Activated CD8-positive, alpha-beta T cell treated with anti-CD3 and anti-CD28 coated beads for 36 hours (primary cell): ENCODE measurements at places on chromosomes 13 and 19.

GRCh38 chr13:94239135-94239534, 240.3 kb downstream of the DCT start:
- DNase-seq, result peak; percentile 42

DNA sequence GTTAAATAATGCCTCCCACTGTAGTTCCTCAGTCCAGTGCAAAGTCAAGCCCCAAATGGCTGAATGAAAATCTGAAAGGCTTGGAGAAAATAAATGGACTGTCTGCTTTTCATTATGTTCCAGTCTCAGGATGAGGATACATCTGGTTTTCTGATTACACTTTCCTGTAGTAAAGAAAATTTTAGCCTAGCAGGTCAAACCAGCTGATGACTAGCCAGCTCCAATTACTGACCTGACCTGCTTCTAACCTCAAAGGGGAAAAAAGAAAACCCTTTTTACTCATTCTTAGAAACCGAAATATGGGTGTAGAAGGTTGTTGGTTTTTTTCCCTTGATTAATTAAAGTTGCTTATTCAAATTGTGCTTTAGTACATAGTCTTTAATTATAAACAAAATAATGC, 418.4 kb downstream of the EFNB2 start:
- no peak for DNase-seq

GRCh38 chr13:102550507-102550906, 46.3 kb upstream of the TPP2 start:
- no peak for DNase-seq

DNA sequence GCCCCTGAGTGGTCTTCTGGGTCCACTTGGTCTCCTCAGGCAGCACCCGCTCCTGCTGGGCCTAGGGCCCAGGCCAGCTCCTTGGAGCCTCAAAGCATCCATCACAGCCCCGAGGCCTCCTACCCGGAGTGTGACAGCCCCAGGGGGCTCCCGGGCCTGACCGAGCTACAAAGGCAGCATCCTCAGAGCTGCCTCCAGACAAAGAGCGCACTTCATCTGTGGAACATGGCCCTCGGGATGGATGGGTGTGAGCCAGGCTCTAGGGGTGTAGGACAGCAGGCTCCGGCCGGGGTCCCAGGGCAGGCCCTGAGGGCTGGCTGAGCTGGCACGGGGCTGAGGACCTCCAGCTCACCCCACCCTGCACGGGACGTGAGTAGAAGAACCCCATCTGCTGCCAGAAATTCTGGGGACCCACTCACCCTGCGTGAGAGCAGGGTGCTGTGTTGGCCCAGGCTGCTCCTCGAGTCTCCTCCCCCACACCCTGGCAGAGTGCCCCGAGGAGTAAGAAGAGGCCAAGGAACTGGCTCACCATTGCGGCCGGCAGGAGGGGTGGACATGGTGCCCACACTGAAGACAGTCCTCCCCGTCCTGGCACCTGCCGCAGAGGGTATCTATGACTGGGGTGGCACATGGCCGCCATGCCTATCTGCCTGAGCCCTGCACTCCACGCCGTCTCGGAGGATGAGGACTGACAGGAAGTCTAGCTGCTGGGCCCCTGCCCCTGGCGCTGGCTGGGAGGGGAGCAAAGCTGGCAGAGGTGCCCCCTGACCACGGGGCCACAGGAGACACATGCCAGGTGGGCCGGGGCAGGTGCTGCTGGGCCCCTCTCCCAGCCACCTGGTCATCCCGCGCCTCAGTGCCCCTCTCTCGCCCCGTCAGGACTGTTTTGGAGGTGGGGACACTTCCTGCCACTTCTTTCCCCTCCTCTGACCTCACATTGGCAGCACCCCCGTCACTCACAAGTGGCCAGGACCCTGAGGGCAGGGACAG, 22.3 kb downstream of the CEBPG start:
- DNase-seq, result no peak

DNA sequence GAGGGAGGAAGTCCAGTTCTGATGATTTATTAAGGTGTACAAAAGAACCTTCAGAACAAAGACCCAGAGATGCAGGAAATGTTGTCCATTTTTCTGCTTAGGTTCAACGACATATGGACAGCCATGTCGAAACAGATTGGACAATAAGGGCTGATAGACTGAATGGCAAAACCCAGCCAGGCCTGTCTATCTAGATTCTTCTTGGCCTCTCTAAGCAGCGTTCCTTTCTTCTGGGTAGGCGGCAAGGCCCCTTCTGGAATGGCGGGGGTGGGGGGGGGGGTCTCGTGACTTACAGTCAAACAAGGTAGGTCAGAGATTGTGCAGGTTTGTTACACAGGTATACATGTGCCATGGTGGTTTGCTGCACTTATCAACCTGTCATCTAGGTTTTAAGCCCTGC, 39.7 kb upstream of the PEPD start:
- DNase-seq, result no peak

- peak; percentile 28 for DNase-seq
Observed at GRCh38 chr19:55579766-55580621, 654 bp downstream of the ZNF579 start.

DNA sequence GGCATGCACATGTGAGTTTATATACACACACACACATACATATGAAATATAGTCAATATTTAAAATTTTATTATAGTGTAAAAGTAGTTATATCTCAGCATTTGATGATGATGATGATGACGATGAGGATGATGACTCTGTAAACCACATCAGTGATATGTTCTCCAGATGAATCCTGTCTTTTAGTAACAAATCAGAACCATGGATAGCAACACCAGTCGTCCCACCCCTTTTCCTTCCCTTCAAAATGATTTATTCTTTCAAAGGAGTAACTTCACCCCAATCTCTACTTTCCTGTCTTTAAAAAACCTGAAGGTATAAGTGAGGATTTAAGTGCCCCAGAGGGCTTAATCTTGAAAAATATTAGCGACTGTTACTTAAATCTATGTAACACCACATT, 74.1 kb downstream of the DCLK1 start:
- DNase-seq, result no peak

- peak; percentile 44 for DNase-seq
Observed at GRCh38 chr19:18223860-18224524, 2.2 kb downstream of the PDE4C start.

DNA sequence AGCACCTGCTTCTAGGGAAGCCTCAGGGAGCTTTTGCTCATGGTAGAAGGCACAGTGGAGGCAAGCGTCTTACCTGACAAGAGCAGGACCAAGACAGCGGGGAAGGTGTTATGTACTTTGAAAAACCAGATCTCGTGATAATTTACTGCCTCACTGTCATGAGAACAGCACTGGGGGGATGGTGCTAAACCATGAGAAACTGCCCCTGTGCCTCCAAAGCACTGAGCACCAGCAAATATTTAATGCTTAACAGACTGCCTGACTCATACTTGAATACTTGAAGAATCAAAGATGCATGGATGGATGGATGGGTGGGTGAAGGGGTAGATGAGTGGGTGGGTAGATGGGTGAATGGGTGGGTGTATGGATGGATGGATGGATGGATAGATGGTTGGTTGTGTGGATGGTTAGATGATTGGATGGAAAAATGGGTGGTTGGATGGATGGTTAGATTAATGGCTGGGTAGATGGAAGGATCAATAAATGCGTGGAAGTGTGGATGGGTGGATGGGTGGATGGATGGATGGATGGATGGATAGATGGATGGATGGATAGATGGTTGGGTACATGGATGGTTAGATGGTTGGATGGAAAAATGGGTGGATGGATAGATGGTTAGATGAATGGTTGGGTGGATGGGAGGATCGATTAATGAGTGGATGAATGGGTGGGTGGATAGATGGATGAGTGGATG, 101.1 kb upstream of the IPO5 start:
- DNase-seq, result no peak
